ENCODE measurements at places on chromosomes 3 and 15. TPM values are rescaled to one million over a fixed set of nuclear protein-coding genes. Genes with fewer than 3 reads are reported as not detected.

DNA sequence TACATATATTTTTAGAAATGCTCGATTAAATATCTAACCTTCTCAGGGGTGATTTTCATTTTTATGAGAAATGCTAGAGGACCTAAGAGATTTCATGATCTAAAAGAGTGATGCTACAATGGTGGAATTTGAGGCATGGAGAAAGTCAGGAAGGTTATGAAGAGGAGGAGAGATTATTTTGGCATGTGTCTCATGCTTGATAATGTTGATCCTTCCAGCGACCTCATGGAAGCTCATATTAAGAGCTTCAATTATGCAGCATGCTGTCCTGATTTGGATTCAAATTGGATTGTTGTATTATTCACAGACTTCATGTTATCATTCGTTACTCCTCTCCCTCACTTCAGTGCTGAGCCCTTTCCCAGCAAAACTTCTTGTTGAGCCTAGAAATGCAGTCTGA lies 112.5 kb downstream of the RAP2B start:
- DNase-seq, result no peak

DNA sequence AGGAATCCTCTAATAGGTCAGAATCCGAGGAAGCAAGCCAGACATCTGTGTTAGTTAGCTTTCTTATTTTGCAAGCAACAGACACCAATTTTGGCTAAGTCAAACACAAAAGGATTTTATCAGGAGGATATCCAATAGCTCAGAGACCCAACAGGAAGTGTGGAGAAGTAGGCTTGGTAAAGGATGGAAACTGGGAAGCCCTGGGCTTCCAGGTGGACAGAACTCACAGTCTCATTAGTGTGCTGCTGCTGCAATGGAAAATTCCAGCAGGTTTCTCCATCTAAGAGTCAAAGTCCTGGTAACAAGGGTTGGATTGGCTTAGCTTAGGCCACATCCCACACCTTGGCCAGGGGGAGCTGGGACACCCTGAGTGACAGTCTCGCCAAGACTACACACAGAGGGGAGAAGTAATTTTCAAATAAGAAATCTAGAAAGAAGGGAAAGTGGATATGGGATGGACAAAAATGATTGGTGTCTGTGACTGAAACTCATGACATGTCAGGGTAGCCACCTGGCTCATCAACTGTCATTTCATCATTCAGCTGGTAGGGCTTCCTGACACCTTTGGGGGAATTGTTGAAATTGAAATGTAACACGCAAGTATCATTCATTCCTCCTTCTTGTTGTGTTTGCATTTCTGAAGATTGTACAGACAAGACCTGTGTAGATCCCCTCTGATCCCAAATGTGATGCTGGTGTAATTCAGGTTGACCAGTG lies 158.6 kb downstream of the THSD4 start:
- DNase-seq, result no peak

GRCh38 chr3:8885536-8886316 lies 77.5 kb downstream of the RAD18 start:
- DNase-seq, result no peak

DNA sequence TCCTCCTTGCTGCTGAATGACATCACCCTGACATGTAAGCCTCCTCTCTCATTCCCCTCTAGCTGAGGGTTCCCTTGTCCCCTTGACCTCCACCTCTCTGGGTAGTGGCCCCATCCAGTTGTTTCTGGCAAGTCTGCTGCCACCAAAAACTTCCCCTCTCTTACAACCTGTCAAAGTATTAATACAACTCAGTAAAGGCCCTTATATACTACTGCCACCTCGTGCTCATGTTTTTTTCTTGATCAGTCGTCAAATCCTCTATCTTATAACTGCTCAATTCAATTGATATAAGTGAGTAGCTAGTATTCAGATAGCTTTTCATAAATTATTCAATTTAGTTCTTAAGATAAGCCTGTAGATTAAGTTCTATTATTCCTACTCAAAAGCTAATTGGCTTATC lies 249.6 kb downstream of the MBNL1 start:
- no peak for DNase-seq

- no peak for DNase-seq
Observed at GRCh38 chr3:159252274-159252673, 450.4 kb downstream of the MFSD1 start.

GRCh38 chr15:89363133-89363532 lies 28.5 kb upstream of the POLG start:
- no peak for DNase-seq

DNA sequence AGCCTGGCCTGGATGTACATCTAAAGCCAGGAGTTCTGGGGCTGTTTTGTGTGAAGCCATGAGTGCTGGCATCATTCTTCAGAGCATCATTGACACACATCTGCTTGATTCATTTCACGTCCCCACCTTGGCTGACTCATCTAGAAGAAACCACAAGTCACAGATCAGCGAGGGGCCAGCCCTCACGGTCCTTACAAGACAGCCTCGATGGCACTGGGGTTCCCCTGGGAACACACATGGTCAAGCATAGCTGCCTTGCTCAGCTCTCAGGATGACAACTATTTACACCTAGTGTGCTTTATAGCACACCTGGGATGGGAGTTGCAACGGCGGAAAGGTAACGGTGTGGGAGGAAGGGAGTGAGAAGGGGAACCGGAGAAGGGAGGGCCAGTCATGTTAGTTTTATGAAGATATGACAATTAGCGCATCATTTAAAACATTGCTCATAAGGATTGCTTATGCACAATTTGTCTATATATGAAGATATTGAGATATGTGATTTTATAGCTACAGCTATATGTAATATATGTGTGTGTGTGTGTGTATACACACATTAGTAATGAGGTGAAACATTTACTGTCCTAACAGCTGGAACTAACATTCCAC lies 227.1 kb downstream of the RPLP1 start:
- no peak for DNase-seq

DNA sequence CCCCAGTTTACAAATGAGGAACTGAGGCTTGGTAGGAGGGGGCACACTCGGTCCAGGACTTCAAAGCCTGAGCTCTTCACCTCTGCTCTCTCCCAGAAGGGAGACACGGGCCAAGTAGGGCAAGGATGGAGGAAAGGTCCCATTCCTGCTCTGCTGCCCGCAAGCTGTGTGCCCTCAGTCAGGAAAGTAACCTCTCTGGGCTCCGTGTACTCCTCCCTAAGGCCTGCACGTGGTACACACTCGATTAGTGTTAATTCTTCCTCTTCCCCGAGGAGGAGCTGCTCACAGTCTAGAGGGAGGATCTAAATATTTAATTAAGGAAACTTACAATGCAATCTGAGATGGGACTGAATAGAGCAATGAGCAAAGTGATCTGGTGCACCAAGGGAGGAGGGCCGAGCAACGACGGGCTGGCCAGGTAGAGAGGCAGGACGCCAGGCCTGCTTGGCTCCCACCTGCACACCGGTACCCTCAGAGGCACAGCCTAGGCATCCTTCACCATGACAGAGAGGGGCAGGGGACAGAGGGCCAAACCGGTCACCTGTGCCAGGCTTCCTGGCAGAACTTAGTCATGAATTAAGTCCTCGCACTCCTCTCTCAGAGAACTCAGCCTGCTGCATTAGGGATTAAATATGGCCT lies 47.2 kb upstream of the IQSEC1 start:
- no peak for DNase-seq

DNA sequence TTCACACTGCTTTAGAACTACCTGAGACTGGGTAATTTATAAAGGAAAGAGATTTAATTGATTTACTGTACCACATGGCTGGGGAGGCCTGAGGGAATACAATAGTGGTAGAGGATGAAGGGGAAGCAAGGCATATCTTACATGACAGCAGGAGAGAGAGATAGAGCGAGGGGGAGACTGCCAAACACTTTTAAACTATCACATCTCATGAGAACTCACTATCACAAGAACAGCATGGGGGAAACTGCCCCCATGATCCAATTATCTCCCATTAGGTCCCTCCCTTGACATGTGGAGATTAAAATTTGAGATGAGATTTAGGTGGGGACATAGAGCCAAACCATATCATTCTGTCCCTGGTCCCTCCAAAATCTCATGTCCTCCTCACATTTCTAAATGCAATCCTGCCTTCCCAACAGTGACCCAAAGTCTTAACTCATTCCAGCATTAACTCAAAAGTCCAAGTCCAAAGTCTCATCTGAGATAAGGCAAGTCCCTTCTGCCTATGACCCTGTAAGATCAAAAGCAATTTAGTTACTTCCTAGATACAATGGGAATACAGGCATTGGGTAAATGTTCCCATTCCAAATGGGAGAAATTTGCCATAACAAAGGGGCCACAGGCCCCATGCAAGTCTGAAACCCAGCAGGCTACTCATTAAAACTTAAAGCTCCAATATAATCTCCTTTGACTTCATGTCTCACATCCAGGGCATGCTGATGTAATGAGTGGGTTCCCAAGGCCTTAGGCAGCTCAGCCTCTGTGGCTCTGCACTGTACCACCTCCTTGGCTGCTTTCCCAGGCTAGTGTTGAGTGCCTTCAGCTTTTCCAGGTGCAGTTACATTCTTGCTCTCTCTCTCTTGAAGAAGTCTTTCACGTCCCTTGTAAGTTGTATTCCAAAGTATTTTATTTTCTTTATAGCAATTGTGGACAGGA lies 481.7 kb upstream of the TGFBR2 start:
- DNase-seq, result no peak

DNA sequence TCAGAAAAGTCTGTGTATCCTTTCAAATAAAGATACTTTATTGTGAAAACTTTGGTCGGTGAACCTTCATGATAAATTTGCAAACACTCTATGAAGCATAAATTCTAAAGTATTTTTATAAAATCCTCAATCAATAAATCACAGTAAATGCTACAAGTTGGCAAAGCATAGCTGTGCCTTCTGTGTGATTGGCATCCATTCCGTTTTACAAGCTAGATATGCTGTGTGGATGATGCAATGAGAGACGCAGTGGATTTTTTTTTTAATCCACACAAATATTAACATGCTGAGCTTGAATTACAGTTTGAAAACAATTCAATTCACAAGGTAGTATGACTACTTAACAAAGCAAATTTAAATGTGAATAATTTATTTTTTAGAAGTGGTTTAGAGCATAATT lies 937.2 kb downstream of the ZPLD1 start:
- no peak for DNase-seq

- DNase-seq, result no peak
Observed at GRCh38 chr15:42315521-42315920, 42.3 kb upstream of the TMEM87A start.

GRCh38 chr3:57309769-57310360 lies 17.4 kb upstream of the ASB14 start:
- no peak for DNase-seq

- no peak for DNase-seq
Observed at GRCh38 chr3:143209715-143210059, 90.1 kb downstream of the CHST2 start.

GRCh38 chr3:129315223-129315997 lies 36.7 kb downstream of the HMCES start:
- peak; percentile 75 for DNase-seq

DNA sequence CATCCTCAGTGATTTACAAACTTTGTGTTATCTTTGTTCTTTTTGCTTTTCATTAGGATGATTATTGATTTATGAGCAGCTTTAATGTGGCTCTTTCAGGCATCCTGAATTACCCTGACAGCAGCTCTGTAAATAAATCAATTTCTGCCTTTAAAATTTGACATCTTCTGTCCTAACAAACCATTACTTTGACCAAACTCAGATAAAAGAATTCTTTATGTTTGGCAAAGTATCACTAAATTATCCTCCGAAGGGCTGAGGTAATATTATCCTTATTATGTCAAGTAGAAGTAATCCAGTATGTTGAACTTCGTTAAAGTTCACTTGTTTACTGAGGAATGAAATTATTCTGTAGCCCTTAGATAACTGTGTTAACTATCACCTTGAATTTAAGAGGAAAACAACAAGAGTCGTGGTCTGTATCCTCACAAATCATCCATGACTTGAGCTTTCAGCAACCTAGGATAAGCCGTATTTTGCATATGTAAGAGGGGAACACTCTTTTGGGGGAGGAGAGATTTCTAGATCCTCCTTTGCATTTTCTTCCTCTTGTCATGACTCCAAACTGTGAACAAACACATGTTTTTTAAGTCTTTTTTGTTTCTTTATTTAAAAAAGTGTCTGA lies 173.2 kb upstream of the STAC start:
- no peak for DNase-seq

GRCh38 chr3:76765511-76765910 lies 274.4 kb upstream of the ROBO2 start:
- no peak for DNase-seq

- no peak for DNase-seq
Observed at GRCh38 chr3:72345237-72345878, 502.9 kb downstream of the SHQ1 start.

DNA sequence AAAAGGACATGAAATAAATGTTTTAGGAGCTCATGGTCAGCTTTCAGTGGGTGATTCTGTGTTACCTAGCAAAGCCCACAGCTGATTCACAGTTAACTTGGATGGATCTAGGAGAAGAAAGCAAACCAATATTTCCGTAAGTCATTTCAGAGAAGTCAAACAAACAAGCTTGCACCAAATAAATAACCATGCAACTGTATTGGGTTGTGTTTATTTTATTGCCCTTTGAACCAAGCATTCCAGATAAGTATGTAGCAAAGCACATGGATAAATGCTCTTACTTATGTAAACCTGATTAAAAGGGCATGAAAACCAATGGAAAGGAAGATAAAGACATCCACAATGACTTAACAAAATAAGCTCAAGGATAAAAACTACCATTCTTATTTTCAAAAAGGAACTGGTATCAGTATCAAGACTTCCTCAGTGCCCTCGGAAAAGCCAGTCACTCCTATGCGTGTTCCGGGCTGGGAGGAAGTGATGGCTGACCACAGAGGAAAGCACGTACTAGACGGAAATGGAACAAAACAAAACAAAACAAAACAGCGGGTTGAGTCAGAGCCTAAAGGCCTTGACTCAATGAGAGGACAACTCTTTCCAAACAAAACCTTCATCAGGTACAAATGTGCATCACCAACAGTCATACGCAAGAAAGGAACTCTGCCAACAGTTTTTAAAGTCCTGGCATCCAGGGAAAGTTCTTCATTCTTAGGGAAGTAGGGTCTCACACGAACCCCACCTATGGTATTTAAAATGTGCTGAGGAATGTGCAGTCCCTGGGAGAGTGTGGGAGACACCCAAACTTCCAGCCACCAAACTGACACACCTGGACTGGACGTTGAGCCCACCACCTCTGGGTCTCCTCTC lies 103.3 kb downstream of the SNRK start:
- peak; percentile 74 for DNase-seq

- DNase-seq, result no peak
Observed at GRCh38 chr15:91988071-91988470, 134.6 kb downstream of the SLCO3A1 start.

DNA sequence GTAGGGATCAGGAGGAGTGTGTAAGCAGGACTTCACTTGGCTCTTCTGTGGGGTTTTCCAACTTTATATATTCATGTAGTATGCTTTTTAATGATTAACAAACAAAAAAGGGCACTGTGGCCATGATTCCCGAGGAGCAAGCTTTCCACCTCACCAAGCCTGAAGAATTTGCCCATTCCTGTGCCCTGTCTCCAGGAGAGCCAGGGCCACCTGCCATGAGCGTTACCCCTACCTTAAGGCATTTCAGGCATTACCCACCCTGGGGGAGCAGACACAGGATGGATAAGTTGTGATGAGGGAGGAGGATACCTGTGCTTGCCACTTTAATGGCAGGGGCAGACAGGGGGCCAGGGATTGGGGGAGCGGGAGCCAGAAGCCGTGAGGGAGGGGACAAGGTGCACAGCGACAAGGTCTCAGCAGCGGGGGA lies 3.0 kb downstream of the TRPM1 start:
- DNase-seq, result no peak

GRCh38 chr15:58393241-58393662 lies 38.5 kb upstream of the LIPC start:
- no peak for DNase-seq

GRCh38 chr3:48402281-48402732 lies 27.6 kb downstream of the PLXNB1 start:
- peak; percentile 87 for DNase-seq

RGMA gene
- 16.4 TPM for total RNA-seq

CELF6 gene
- 2.2 TPM for total RNA-seq

IL17RD gene
- total RNA-seq, result 2.8 TPM

ERICH6 gene
- total RNA-seq, result 0.37 TPM

All from right cardiac atrium (tissue), 5 donors.